H9 (cell line): ENCODE measurements at places on chromosomes 3 and 15. TPM values are rescaled to one million over a fixed set of nuclear protein-coding genes. Genes with fewer than 3 reads are reported as not detected.

HIGD2B gene
- not detected in 2 replicates for total RNA-seq

RAMAC gene
- 35.8 and 35.9 TPM in 2 replicates for total RNA-seq

DNA sequence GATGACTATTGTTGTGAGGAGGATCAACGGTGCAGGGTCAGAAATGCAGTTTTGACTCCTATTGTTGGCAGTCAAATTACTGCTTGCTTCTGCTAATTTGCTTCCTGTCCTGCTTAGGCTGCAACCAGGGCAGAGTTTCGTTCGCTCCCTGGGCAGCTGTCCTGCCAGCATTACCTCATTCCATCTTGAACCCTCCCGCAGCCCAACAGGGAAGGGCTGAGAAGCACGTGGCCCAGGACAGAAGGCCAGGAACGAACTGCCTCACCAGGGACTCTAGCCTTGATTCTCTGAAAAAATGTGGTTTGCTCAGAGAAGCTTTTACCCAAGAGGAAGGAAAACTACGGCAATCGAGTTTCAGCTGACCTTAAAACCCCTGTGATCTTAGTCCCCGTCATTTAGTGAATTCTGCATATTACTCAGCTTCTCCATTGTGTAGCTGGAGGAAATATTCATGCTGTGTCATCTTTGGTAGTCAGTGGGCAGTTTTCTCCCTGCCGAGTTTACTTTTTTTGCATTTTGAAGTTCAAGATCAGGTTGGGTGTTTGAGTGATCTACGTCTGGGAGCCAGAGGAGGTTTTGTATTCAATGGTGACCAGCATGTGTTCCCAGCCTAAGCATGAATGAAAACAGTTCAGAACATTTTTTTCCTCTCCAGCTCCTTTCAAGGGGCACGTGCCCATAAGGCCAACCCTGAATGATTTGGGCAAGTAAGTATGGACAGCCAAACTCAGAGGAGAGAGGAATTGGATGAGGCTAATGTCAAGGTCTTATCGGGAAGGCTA lies 23.0 kb downstream of the TLNRD1 start:
- H3K36me3 ChIP-seq, result no peaks in the 10 kb centered on the region; the same call in 2 of the 3 replicates
- H3K27me3 ChIP-seq, result no peaks in the 10 kb centered on the region
- H3K4me1 ChIP-seq, result peaks cover 7% of the 10 kb centered on the region; the same call in 1 of the 2 replicates
- DNase-seq, result no peak

GRCh38 chr3:52609316-52609815 lies 73.0 kb downstream of the UQCC5 start:
- no peak overlapping the region for H3K4me3 ChIP-seq
- H3K27me3 ChIP-seq, result no peaks in the 10 kb centered on the region
- no peak for DNase-seq

- DNase-seq, result no peak
- peaks cover 7% of the 10 kb centered on the region; the same call in 1 of the 2 replicates for H3K4me1 ChIP-seq
- H3K27ac ChIP-seq, result no peak overlapping the region
- no peaks in the 10 kb centered on the region for H3K27me3 ChIP-seq
These were observed 168.3 kb upstream of the TGFBR2 start for GRCh38 chr3:30438126-30438525.
